ENCODE measurements at places on chromosomes 1 and 21. TPM values are rescaled to one million over a fixed set of nuclear protein-coding genes. Genes with fewer than 3 reads are reported as not detected.
A peak's percentile ranks its signal among the peaks of the same experiment; 100 is the strongest.

CELA3B gene
- not detected for total RNA-seq

CELA2A gene
- not detected for total RNA-seq

CCDC24 gene
- total RNA-seq, result 1.5 TPM

FLG gene
- total RNA-seq, result not detected

TAF1A gene
- 1.9 TPM for total RNA-seq

ITGB2 gene
- 11.2 TPM for total RNA-seq

TMEM82 gene
- total RNA-seq, result not detected

DNA sequence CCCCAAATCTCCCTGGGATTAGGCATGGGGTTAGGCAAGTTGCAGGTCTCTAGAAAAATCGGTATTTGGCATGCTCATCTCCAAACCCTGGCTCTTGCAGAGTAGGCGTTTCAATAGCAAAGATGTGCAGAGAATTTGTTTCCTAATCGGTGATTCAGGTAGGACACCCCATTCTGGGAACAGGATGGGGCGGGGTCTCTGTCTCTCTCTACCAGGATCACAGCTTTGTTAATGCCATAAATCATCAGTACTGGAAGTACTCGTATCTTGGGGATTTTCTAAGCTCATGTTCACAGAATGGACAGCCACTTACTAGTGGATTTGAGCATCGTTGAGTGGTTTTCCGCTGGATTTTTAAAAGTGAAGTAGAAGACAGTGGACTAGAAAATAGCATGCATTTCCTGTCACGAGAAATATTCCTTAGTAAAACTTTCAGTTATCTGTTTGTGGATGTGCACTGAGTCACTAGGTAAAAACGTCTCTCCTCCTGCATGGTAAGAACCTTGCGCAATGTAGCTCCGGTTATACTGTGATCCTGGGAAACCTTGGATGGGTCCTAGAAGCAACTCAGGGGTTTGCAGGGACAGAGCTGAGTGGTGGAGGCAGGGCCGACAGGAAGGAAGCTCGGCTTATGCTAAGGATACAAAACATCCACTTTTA is 5.1 kb downstream of the TMEM51 start:
- peak overlapping the region; percentile 7 for H3K4me3 ChIP-seq
- peaks cover 19% of the 10 kb centered on the region for H3K27me3 ChIP-seq
- DNase-seq, result no peak
- peak overlapping the region; percentile 16 for H3K27ac ChIP-seq
- H3K36me3 ChIP-seq, result no peaks in the 10 kb centered on the region

DNA sequence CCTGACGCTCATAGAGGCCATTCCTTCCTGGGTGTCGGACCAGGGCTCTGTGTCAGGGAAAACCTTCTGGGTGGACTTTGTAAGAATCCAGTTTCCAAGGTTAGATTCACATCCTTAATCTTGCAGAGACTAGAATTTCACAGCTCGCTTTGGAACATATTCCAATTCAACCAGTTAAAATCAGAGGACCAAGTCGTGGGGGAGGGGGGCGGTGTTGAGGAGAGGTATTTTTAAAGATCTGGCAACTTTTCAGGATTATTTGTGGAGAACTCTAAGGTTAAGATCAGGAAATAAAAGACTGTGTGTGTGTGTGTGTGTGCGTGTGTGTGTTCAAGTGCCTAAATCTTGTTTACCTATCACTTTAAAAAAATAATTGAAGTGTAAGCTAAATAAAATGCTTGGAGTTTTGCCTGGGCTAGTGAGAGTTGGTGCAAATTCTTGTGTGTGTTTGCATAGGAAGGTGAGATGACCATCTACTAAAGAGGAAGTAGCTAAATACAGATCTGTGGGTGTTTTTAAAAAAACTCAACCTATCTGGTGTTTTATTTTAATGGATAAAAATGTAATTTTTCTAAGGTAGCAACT is 21.8 kb downstream of the TENT5C start:
- no peak overlapping the region for H3K27ac ChIP-seq
- peaks cover 23% of the 10 kb centered on the region for H3K4me1 ChIP-seq
- no peaks in the 10 kb centered on the region for H3K27me3 ChIP-seq
- peaks cover 7% of the 10 kb centered on the region for H3K36me3 ChIP-seq

DNA sequence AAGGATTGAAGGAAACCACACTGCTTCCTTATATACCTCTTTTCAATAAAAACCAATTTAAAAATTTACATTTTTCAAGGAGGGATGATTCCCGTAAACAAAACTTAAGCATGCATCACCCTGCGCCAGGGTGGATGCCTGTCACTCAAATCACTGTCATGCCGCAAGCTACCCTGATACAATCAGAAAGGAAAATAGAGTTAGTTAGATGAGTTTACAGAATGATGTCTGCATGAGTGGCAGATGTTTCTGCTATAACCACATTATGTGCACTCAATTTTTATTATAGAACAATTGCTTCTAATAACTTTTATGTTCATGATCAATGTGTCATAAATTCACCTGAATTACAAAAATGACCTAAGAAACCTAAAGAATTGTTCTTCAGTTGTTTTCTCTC is 123.4 kb upstream of the ADGRL4 start:
- H3K27ac ChIP-seq, result no peak overlapping the region
- H3K4me3 ChIP-seq, result no peak overlapping the region
- no peak for DNase-seq

GRCh38 chr1:202952818-202953217 is 5.3 kb downstream of the ADIPOR1 start:
- no peaks in the 10 kb centered on the region for H3K27me3 ChIP-seq
- DNase-seq, result no peak
- no peak overlapping the region for H3K4me3 ChIP-seq

GRCh38 chr1:1329304-1330210 is 1.5 kb upstream of the TAS1R3 start:
- H3K36me3 ChIP-seq, result no peaks in the 10 kb centered on the region
- H3K4me1 ChIP-seq, result peaks cover 47% of the 10 kb centered on the region
- no peak overlapping the region for H3K27ac ChIP-seq
- no peak for DNase-seq
- H3K4me3 ChIP-seq, result no peak overlapping the region

GRCh38 chr1:154880671-154881070 is 10.6 kb upstream of the KCNN3 start:
- no peak overlapping the region for H3K4me3 ChIP-seq
- no peak for DNase-seq
- no peak overlapping the region for H3K27ac ChIP-seq
- no peaks in the 10 kb centered on the region for H3K27me3 ChIP-seq

DNA sequence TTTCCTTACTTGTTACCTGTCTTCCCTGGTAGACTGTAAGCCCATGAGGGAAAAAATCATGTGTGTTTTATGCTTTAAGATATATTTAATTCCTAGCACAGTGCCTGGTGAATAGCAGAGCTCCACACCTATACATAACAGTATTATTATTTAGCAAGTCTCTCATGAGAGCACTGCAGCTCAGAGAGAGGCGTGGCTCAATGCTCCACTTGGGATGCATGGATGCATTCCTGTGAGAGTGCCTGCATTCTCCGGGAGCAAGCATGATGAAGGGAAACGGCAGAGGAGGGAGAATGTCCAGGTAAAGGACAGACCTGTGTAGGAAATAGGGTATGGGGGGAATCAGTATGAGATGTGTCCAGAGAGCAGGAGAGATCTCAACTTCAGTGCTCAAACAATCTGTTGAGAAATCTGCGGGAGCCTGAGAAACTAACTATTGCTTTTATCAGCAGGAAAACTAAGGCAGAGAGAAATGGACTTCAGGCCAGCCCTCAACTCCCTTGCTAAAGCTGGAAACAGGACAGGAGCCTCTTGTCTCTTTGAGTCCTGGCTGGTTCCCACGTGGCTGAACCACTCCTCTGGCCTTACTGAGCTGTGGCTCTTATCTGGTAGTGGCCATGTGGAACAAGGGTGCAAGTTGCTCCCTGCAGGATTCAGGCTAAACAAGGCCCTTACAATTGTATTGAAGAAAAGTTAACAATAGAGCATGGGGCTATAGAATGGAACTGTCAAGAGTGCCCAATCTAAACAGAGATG is 113.1 kb downstream of the KCNN3 start:
- DNase-seq, result no peak
- no peak overlapping the region for H3K27ac ChIP-seq
- no peaks in the 10 kb centered on the region for H3K27me3 ChIP-seq
- no peaks in the 10 kb centered on the region for H3K36me3 ChIP-seq
- no peak overlapping the region for H3K4me3 ChIP-seq

DNA sequence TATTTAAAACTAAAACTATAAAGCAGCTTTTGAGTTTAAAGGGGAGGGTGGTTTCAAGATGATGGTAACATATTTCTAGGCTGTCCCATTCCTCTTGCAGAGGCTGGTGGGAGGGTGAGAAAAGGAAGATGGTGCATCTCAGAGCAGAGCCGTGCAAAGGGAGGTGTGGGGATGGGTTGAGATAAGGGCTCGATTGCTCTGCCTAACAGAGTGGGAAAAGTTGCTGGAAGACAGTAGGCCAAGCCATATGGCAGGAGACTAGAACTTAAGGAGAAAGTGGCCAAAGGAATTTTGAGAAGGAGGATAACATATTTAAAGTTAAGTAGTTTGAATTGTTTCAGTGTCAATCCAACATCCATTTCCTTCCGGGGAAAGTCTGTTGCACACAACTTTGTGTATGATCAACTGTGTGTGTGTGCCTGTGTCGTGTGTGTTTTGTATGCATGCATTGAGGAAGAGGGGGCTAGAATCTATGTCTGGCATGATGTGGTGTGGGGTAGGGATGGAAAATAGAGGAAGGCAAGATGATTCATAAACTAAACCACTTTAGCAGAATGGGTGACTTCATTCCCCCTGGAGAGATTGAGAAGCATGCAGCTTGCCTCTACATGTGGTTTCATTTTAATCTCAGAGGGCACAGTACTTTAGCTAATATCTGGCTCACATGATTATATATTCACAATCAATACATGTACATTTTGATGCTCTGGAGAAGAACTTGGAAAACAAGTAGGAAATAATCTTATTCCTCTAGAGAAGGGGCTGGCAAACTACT is 145.0 kb upstream of the DNAH14 start:
- H3K4me1 ChIP-seq, result no peaks in the 10 kb centered on the region
- no peak for DNase-seq
- no peak overlapping the region for H3K27ac ChIP-seq
- no peaks in the 10 kb centered on the region for H3K27me3 ChIP-seq
- no peaks in the 10 kb centered on the region for H3K36me3 ChIP-seq

GRCh38 chr1:56838759-56839158 is 15.8 kb upstream of the C8A start:
- no peak for DNase-seq
- no peak overlapping the region for H3K4me3 ChIP-seq
- H3K36me3 ChIP-seq, result no peaks in the 10 kb centered on the region

DNA sequence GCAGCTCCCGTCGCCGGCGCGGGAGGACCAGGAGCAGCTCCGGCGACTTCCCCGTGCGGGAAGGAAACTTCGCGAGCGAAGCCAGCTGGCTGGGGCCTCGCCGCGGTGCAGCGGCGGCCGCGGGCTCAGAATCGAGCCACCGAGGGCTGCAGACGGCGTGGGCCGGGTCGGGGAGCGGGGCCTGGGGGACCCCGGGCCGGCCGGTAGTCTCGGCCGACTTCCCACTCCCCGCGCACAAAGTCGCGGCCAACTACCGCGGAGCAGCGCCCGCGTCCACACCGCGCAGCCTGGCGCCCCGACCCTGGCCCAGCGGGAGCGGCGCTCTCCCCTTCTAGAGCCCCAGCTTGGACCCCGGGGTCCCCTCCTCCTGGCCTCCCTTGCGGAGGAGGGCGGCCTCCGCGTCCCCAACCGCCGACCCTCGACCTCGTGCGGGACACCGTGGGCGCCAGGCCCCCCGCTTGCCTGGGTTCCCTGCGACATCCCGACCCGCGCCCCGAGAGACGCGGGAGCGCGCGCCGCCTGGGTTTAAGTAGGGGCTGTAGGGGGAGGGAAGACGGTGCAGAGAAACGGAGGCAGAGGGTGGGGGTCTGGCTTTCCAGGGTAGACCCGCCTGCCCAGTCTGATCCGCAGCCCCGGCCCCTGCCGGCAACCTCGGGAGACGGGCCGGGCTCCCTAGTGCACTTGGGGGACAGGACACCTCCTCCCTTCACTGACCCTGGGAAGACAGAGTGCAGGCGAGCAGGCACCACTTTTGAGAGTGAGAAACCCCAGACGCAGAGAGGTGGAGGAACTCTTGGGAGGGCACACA is 4.7 kb downstream of the PRDM16 start:
- no peak overlapping the region for H3K27ac ChIP-seq
- no peak for DNase-seq
- H3K4me1 ChIP-seq, result no peaks in the 10 kb centered on the region

GRCh38 chr1:243217349-243217748 is 37.7 kb downstream of the CEP170 start:
- DNase-seq, result no peak
- H3K4me1 ChIP-seq, result peaks cover 16% of the 10 kb centered on the region
- H3K4me3 ChIP-seq, result no peak overlapping the region
- H3K36me3 ChIP-seq, result peaks cover 2% of the 10 kb centered on the region
- H3K27me3 ChIP-seq, result no peaks in the 10 kb centered on the region

DNA sequence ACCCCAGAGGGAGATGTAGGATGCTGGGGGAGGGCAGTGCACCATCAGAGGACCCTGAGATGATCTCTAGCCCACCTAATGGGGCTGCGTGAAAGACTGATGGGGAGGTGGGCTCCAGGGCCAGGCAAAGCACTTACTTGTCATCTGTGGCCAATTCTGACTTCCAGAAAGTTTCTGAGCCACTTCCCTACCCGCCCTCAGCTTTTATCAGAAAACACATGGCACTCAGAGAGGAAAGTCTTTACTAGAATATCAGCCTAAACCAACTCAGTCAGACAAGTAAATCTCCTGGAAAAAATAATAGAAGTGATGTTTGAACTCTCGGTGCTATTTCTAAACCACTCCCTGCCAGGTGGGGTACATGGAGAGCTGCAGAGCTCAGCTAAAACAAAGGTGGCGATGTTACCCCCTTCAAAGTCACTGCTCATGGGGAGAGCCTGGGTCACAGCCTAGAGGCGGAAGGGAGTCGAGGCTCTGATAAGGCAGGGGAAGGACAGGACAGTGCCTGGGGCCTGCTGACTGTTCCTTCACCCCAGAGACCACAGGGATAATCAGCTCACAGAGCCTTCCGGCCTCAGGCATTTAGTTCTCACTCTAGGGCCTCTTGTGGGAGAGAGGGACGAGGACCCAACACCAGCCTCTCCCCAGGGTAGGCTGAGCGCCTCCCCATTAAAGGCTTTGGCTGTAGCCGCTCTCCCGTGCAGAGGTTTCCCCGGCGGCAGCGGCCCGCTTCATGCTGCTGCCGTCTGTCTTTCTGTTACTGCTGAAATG is 14.2 kb downstream of the SMIM12 start:
- H3K4me3 ChIP-seq, result no peak overlapping the region
- no peak for DNase-seq
- no peaks in the 10 kb centered on the region for H3K27me3 ChIP-seq

DNA sequence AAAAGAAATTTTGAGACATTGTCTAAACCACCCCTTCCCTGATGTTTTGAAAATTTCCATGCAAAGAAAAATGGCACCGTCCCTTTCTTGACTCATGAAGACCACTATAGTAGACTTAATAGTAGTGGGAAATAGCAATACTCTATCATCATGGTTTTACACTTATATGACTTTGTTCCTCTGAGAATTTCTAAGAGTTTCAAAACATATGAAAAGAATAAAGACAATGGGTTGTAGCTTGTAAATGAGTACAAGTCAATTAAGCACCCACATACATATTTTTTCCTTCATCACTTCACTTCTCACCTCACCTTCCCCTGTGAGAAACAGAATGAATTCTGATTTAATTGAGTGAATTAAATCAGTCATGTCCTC is 151.7 kb downstream of the LYPLAL1 start:
- H3K36me3 ChIP-seq, result no peaks in the 10 kb centered on the region
- no peaks in the 10 kb centered on the region for H3K4me1 ChIP-seq
- H3K27me3 ChIP-seq, result no peaks in the 10 kb centered on the region
- DNase-seq, result no peak
- no peak overlapping the region for H3K4me3 ChIP-seq
- no peak overlapping the region for H3K27ac ChIP-seq

Data from psoas muscle (tissue), 8 donors.